AG04449 (cell line): ENCODE measurements at places on chromosomes 4 and X.

GRCh38 chr4:151473521-151474097, 64.6 kb downstream of the FHIP1A start:
- DNase-seq = no peak

DNA sequence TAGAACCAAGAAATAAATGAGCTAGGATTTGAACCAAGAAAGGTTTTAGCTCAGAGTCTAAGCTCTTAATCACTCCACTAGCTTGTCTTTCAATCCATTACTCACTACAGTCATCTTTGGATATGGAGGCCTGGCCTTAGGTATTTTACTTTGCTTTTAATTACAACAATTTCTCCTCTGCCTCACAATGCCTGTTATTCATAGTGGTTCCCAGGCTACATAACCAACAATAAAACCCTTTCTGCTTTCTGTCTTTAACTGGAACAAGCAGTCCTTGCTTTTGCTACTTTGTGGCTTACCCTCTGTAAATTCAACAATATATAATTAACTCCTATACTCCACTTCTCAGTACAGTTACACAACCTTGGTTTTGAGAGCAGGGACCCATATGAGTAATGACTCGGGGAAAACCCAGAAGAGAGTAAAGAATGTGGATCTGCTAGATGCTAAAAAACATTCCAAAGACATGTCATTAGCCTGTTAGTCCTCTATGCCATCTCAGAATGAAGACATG, 94.7 kb upstream of the NAP1L5 start:
- DNase-seq = peak; percentile 84

DNA sequence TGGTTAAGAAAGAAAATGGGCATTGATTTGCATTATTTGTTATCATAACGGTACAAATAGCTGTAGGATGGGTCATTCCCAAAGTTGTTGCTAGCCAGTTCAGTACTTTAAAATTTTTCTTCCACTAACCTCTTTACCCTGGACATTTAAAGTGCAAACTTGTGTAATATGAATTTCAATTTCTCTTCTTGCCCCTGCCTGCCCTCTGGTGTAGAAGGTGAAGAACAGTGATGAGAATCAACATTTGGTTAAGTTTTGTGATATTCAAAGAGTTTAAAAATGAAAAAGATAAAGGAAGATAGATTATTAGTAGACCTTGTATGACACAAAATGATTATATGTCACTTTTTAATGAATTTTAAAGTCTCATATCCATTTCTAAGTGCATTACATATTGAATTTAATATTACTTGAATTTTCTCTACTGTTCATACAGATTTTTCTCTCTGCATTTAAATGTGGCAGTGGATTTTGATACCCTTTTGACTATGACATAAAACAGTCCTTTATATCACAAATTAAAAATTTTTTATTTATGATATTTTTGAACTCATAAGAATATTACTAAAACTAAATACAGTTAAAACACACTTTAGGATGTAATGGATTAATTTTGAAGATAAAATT, 337.7 kb downstream of the BMPR1B start:
- DNase-seq = no peak

GRCh38 chr4:158770671-158771070, 1.8 kb downstream of the FNIP2 start:
- no peak for DNase-seq

DNA sequence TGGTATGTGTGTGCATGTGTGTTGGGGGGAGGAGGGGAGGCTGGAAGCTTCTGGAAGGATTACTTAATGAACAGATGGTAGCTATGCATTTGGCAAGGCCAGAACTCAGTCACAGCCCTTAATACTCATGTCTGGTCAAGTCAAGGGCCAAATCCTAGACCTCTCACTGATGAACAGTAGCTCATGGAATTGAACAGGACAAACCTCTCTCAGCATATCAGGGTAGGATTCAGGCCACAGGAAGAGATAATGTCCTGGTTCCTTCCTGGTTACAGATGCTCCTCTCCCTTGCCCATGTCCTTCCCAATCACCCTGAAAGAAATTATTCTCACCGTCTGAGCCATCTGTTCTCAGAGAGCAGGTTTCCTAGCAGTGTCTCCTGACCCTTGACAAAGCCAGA, 165.7 kb downstream of the SOWAHB start:
- DNase-seq = no peak

DNA sequence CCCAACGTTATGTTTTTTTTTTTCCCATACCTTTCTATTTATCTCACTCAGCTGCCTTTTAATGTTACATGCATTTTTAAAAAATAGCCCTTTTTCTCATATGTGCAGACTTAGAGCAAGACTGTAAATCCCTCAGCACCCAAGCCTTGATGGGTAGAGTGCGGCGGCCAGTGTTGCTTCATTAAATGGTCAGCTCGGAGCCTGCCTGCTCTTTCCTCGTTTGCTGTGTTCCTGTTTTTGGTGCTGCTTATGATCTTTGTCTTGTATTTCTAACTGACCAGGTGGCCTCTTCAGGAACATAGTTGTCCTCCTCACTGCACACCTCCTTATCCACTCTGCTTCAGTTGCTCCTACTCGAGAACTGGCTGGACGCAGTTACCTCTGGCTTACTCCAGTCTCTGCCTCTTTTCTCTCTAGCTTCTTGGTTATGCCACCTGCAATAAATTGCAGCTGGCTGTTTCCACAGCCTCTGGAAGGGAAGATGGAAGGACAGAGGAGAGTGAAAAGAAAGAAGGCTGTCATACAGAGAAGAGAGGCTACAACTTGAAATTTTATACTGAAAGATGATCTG, 10.7 kb downstream of the RBPJ start:
- DNase-seq = no peak

GRCh38 chrX:118183606-118184005, 67.0 kb upstream of the KLHL13 start:
- DNase-seq = no peak

- no peak for DNase-seq
Measured at GRCh38 chrX:82218361-82218760, 1016.5 kb downstream of the SH3BGRL start.

- DNase-seq = no peak
Measured at GRCh38 chr4:30720021-30720660, at the start of gene PCDH7. PCDH7 (plus strand) TSS chr4:30720369; CDS start chr4:30721423, 1,054 bp downstream.

DNA sequence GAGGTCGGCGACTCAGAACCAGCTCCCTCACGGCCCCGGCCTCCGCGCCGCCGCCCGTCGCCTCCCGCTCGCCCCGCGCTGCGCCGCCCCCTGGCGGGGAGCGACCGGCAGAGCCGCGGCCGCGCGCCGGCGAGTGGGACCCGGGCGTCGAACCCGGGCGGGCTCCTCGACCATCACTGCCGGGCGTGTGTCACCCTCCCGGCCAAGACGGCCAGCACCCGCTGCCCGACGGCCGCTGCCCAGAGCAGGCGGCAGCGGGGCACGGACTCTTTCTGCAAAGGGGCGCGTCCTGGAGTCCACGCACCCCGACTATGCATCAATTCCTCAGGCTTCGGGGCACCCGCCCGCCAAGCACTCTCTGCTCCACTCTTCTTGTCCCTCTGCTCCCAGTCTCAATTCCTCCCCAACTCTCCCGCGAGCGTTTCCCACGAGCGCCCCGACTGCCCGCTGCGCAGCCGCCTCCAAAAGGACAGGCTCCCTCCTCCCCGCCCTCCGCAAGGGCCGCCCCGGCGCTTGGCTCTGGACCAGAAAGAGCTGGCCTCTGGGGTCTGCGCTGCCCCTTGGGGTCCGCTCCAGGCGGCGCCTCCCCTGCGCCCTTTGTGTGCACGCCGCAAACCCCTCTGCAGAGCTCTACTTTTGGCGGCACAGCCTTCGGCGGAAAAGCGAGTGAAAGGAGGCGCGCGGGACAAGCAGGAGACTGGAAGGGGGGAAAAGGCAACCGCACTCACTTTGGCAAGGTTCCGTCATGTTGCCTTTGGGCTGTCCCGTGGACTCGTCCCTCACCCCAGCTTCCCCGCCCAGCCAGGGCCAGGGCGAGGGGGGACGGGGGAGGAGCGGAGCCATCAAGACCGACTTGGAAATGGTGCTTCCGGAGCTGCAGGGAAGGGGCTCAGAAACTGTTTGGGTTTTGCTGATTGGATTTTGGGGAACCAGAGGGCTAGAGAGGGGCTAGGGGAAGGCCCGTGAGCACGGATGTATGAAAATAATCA, 1.0 kb downstream of the PDE5A start:
- no peak for DNase-seq

DNA sequence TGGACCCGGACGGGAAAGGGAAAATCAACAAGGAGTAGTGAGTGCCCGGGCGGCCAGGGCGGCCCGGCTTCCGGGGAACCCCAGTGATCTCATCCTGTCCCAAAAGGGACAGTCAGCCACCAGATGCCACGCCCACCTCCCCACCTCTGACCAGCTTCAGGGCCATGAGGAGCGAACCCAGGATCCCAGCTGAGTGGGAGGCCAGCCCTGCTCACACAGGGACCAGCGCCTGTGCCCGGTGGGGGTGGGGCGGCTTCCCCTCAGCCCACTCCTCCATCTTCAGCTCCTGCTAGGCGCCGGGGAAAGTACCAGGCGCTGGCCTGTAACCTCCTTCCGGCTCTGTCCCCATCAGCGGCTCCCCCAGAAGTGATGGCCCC, 6.2 kb downstream of the MYL5 start:
- no peak for DNase-seq

DNA sequence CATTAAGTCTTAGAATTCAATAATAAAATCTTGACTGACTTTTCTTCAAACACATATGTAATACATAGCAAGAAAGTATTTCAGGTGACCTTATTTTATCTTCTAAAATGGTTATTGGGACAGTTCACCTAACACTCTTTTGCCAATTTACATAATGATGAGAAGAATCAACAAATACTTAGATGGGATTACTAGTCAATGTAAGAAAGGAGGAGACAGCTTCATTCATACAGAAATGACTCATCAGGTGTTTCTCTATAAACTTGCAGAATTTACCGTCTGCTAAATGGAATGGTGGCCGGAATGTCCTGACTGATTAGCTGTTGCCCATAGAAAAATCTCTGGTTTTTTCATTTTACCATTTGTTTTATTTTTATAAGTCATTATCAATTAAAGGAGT, 115.0 kb upstream of the ETNPPL start:
- DNase-seq = no peak

DNA sequence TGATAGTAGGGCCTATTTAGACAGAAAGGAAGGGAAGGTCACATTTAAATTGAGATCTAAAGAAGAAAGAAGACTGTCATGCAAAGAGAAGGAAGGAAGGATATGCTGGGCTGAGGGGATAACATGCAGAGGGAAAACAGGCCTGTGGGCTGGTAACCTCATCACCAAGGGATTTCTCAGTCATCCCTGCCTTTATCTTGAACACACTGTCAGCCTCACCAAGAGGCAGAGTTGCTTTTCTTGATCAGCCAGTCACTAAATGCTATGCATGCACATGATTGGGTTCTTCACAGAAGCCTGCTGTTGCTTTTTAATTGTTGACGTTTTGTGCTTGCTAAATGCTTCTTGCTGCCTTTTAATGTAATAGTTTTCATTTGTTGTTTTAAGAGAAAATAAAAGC, 113.0 kb downstream of the ARHGAP24 start:
- DNase-seq = no peak

- DNase-seq = no peak
Measured at GRCh38 chr4:136967069-136967468, 565.2 kb downstream of the PCDH18 start.

GRCh38 chr4:143207555-143207954, 22.8 kb downstream of the USP38 start:
- DNase-seq = no peak

DNA sequence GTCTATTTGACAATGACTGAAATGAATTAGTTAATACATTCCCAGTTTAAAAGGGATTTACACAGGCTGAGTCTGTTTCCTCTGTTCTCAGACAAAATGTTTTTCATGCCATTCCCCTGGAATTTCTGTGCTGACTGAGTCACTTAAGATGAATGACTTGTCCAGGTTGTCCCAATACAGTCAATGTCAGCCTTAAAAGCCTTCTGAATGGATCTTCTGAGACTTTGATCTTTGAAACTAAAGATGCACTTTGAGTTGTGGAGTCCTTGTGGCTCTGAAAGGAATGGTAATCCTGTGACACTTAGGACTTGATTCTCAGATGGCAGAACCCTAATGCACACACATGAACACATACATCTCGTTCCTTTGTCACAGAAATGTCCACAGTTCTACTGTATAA, 622.2 kb upstream of the GRID2 start:
- DNase-seq = no peak

GRCh38 chr4:38176165-38176564, 216.0 kb downstream of the PTTG2 start:
- DNase-seq = no peak

GRCh38 chrX:43016021-43016420, 238.1 kb upstream of the PPP1R2C start:
- no peak for DNase-seq

- no peak for DNase-seq
Measured at GRCh38 chr4:153232768-153233167, 28.5 kb downstream of the TRIM2 start.

DNA sequence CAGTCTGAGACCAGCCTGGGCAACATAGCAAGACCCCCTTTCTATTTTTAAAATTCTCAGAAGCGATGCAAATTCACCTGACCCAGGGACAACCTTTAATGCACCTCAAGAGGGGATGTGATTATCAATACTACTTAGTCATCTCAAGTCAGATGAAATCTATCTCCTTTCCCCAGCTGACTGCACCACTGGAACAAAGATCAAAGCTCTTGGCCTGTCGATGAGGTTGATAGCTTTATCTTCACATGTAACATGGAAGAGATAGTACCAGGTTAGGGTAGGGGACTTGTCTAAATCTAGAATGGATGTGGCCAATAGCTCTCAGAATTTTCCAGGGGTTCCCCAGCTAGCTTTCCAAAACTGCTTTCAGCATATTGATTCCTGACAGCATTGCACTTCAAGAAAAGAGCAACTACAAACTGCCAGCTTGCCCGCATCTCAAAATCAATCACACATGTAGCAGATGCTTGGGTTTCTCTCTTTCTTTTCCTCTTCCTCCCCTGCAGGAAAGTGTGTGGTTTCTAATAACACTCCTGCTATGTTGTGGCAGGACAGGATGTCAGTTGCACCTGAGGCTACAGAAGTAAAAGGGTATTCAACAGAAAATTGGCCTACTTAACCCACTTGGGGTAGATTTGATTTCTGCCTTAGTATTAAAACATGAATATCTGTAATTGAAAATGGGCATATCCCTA, 12.2 kb upstream of the TMEM164 start:
- DNase-seq = no peak

- DNase-seq = no peak
Measured at GRCh38 chr4:123449362-123449761, 52.8 kb downstream of the SPRY1 start.

- DNase-seq = no peak
Measured at GRCh38 chr4:40733752-40734151, 16.0 kb upstream of the NSUN7 start.
